H1 (cell line): ENCODE measurements at places on chromosomes 3 and 15. TPM values are rescaled to one million over a fixed set of nuclear protein-coding genes. Genes with fewer than 3 reads are reported as not detected.

- H3K4me1 ChIP-seq, result no peaks in the 10 kb centered on the region
- no peak overlapping the region for H3K27ac ChIP-seq
- no peaks in the 10 kb centered on the region for H3K36me3 ChIP-seq
- no peaks in the 10 kb centered on the region for H3K27me3 ChIP-seq
- H3K4me3 ChIP-seq, result no peak overlapping the region
Observed at GRCh38 chr3:6709178-6709577, 151.7 kb upstream of the GRM7 start.

Gene MESP1
- total RNA-seq, result 0.15 TPM in 1 of 2 replicates, not detected in the other

Gene MUSTN1
- total RNA-seq, result 0.84 and 2.4 TPM in 2 replicates

- no peak overlapping the region for H3K27ac ChIP-seq
- no peaks in the 10 kb centered on the region for H3K27me3 ChIP-seq
- DNase-seq, result no peak
- no peaks in the 10 kb centered on the region for H3K36me3 ChIP-seq
- H3K4me3 ChIP-seq, result no peak overlapping the region
Observed at GRCh38 chr3:23461069-23461468, 257.9 kb downstream of the UBE2E2 start.

Gene ALCAM
- total RNA-seq, result 33.0 and 35.7 TPM in 2 replicates

- H3K36me3 ChIP-seq, result peaks cover 37% of the 10 kb centered on the region
- no peaks in the 10 kb centered on the region for H3K27me3 ChIP-seq
- H3K27ac ChIP-seq, result no peak overlapping the region
- DNase-seq, result no peak
Observed at GRCh38 chr3:119508172-119508845, 10.0 kb downstream of the TIMMDC1 start.
